ENCODE measurements at places on chromosomes 3 and 15.

GRCh38 chr3:53137221-53137620 lies 7.0 kb upstream of the RFT1 start:
- no peak for DNase-seq

DNA sequence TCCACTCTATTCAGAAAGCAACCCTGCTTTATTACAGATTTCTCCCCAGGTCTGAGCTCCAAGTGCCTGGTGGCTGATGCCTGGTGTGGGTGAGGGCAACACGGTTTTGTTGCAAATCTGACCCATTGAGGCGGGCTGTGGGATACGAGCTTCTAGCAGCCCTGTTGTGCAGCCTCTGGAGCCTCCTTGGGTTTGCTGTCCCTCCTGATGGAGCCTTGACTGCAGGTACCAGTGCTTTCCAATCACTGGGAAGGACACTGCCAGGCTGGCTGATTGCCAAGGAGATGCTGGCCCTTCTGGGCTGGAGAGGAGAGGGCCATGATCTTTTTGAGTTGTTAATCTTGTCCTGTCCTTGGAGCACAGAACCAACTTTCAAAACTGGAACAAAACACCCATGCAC lies 151.0 kb upstream of the RGMA start:
- DNase-seq = no peak

- DNase-seq = no peak
Measured at GRCh38 chr3:49022688-49023171, 809 bp downstream of the NDUFAF3 start.

- no peak for DNase-seq
Measured at GRCh38 chr15:68812069-68812468, 8.6 kb downstream of the ANP32A start.

DNA sequence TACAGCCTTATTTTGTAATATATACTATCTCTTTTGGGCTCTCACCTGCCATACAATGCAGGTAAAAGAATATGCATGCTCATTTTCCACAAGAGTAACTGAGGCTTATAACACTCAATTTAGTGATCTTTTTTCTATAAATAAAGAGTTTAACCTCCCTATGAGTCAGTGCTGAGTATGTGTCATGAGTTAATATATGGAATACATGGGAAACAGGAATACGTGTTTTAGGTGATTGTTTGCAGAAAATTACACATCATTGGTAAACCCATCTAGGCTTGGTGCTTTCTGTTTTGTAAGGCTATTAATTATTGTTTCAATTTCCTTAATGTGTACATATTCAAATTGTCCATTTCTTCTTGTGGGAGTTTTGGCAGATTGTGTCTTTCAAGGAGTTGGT lies 411.3 kb downstream of the GRM7 start:
- no peak for DNase-seq

DNA sequence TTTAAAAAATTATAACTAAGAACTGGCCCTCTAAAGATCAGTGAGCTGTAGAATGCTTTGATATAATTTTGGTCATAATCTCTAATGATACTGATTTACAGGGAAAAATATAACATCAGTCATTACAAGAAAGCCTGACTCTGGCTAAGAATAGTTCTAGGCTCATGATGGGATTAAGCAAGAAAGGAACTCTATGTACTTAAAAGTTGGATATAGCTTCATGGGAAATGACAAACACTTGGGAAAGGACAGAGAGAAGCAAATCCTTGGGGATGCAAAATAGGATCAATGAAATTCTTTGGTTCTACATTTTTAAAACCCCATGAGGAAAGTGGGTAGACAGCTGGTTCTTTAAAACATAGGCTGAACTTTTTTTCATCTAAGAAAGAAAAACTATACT lies 472.7 kb upstream of the NR2F2 start:
- no peak for DNase-seq

DNA sequence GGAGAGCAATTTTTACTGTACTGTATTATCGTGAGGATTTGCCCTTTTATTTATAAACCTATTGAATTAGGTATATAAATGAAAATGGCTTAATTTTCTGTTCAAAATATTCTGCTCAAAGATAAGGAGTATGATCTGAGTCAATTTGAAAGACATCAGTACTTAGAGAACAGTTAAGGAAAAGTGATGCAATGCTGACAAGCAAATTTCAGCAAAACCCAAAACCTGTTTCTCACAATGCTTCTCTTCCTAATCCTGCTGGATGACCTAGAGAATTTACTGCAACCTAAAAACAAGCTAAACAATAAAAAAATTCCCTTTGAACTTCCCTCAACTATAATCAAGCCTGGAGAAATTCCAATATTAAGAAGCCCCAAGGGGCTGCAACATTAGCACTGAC lies 82.7 kb downstream of the RFX7 start:
- no peak for DNase-seq

DNA sequence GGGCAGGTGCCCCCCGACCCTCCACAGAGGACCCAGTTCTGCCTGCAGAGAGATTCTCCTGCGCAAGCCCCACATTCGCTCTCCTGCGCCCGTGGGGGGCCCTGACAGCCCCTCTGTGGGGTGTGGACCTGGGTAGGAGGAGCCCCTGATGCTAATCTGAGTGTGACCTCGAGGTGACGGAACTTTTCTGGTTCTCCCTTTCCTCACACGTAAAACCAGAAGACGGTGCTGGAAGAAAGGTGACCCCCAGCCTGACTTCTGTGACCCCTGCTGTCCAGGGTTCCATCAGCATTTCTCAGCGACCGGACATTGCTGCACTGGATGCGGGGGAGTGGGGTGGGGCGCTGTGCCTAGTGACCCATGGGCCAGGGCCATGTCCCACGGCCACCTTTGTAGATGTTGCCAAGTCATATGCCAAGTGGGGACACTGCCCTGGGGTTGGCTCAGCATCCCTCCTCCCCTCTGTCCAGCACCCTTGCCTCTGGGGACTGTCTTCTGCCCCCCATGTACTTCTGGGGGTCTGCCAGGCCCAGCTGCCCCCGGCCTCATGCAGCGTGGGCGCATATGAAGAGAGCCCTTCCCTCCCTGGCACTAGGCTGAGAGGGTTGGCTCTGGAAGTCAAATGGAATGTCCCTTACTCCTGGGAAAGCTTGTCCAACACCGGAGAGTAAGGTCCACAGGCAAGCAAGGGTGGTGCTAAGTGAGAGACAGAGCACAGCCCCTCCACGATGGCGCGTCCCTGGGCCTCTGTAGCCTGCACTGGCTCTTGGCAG lies 129.1 kb upstream of the MEF2A start:
- DNase-seq = no peak

- no peak for DNase-seq
Measured at GRCh38 chr3:113673593-113673992, 22.8 kb downstream of the USF3 start.

- DNase-seq = no peak
Measured at GRCh38 chr3:122803977-122804376, 9.1 kb downstream of the SLC49A4 start.

DNA sequence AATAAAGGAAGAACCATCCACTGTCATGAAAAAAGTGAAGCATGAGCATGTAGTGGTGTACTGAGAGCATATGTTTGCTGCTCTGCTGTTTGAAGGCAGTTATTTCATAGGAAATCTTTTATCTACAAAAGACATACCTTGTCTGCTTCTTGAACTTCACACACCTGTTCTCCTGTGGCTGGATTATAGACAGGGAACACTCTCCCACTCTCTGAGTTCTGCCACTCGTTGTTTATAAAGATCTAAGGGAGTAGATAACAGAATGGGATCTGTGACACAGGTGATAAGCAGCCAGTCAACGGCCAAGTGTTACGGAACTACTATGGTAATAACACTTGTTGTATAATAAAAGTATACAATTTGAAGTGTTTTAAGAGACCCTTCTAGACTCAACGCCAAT lies 51.5 kb downstream of the ALDH1A2 start:
- DNase-seq = no peak

GRCh38 chr15:63986751-63987341 lies 59.4 kb downstream of the DAPK2 start:
- no peak for DNase-seq

GRCh38 chr3:132556508-132557159 lies 40.4 kb upstream of the ACKR4 start:
- no peak for DNase-seq
